Inflammatory macrophage (primary cell): ENCODE measurements at places on chromosomes 6 and 20.

GRCh38 chr6:52498538-52499017, 78.3 kb downstream of the TRAM2 start:
- DNase-seq: no peak

DNA sequence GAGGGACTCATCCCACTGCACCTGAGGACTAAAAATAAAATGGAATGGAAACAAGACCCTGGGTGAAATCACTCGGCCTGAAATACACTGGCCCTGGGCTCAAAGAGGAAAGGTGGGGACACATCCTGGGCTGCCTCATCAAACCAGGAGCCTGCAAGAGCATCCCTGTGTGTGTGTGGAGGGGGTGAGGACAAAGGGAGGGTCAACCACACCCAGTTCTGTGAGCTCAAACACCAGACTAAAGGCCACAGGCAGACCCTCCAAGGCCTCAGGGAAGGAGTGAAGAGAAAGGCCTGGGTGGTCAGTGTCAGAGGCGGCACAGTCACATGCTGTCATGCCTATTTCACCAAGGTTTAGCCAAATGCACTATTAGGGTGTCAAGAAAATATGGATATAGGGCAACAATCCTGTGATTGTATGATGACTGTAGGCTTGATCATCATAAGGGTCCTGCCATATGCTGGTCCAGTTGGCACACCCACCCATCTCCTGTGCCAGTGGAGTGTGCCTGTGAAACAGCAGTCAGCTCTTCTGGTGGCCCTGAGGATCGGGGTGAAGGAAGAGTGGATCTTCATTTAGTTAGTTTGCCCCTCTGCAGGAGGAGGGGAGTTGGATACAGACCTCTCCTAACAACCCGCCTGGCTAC, 28.9 kb downstream of the SRSF3 start:
- DNase-seq: no peak

DNA sequence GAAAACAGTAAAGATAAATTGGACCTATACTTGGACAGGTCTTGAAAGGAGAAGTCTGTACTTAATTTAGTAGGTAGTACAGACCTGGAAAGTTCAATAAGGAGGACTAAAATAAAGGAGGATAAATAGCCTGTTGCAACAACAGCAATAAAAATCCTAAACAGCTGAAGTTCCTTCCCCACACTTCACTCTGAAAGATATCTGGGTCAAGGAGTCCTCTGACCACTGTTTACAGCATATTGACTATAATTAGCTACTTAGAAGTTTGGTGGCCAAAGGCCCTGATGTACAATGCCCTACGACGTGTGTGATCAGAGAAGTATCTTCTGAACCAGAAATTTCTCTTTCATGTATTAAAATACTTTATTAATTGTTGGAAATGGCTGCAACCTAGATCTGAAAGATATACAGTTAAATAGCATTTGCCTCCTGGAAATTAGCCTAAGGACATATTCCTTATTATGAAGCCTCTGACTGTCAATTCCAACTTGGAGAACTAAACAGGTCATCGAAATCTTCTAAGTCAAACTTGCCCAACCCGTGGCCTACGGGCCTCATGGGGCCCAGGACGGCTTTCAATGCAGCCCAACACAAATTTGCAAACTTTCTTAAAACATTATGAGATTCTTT, 82.8 kb downstream of the KIF13A start:
- DNase-seq: peak; percentile 40

DNA sequence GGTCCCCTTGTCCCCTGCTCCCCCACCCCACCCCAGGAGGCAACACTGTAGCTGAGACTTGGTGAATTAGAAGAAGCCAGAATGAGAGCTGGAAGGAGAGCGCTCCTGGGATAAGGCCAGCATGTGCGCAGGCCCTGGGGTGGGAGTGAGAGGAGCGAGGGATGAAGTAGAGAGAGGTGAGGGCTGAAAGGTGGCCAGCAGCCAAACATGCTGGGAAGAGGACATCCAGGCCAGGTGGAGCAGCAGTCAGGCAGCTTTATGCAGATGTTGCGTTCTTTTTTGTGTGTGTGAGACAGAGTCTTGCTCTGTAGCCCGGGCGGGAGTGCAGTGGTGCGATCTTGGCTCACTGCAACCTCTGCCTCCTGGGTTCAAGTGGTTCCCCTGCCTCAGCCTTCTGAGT, 2.2 kb upstream of the BPIFB1 start:
- no peak for DNase-seq
